ENCODE measurements at places on chromosomes 2 and 18.

DNA sequence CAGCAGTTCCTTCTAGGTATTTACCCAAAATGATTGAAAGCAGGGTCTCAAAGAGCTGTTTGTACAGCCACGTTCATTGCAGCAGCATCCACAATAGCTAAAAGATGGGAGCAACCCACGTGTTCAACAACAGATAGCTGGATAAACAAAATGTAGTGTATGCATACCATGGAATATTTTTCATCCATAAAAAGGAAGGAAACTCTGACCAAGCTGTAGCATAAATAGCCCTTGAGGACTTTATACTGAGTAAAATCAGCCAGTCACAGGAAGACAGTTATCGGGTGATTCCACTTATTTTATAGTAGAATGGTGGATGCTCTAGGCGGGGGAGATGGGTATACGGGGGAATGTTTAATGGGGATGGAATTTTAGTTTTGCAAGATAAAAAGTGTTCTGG, 7.5 kb downstream of the TRAPPC12 start:
- no peak for DNase-seq

DNA sequence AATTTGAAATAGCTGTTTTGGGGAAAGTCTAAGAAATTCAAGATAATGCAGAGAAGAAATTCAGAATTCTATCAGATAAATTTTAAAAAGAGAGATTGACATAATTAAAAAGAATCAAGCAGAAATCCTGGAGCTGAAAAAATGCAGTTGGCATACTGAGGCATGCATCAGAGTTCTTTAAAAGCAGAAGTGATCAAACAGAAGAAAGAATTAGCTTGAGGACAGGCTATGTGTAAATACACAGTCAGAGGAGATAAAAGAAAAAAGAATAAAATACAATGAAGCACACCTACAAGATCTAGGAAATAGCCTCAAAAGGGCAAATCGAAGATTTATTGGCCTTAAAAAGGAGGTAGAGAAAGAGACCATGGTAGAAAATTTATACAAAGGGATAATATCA, 57.1 kb downstream of the CYTIP start:
- no peak for DNase-seq

DNA sequence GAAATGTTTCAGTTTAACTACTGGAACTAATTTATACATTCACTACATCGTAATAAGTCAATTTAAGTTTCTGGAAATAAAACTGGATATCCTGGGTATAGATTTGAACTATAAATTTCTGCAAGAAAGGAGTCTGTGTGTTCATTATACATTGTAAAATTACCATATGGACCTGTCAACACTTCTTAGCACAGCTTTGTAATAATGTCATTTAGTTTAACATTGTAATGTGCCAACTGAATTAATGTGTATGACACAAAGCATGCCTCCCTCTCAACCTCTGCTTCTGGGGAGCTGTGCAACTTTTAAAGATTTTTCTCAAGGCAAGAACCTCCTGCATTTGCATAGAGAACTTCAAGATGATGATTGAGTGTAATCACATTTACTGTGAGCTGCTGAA, 213.7 kb upstream of the GALNT5 start:
- DNase-seq = no peak

- no peak for DNase-seq
Observed at GRCh38 chr2:120204022-120204405, 19.2 kb downstream of the TMEM185B start.

GRCh38 chr18:13456736-13457271, 238.2 kb downstream of the LDLRAD4 start:
- no peak for DNase-seq

GRCh38 chr2:127193967-127194280, 26.2 kb downstream of the CYP27C1 start:
- DNase-seq = no peak

DNA sequence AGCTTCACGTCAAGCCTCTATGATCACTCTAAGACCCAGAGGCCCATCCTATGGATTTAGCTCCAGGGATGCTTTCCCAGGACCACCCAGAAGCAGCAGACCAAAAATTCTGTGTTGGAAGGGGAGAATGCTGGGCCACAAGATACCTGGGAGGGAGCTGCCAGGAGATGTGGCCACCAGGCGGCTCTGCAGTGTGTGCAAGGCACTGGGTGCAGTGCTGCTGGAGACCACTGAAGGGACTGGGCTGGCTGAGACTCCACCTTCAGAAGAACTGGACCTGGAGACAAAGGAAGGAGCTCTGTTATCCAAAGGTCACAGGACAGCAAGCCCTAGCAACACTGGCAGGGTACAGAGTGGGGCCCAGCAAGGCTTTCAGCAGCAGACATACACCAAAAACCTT, 34.0 kb downstream of the KANSL3 start:
- DNase-seq = no peak

DNA sequence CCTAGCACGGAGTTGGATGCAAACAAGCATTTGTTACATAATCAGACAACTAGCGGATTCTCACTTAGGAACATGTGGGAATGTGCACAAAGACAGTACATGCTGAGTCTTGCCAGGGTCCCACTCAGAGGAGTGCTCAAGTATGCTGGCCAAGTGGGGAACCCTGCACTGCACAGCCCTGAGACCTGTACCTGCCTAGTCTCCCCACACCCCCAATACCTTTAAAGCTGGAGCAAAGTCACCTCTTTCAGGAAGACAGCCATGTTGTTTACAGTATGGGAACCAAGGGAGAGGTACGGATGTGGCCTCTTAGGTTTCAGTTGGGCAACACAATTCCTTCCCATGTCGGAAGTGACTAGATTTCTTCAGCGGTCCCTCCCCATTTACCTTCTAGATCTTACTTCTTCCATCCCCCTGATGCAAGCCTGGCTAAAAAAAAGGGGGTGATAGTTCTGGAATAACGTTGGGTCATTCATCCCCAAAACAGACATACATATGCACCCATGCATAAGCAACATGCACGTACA, 10.7 kb downstream of the CXCR1 start:
- no peak for DNase-seq

DNA sequence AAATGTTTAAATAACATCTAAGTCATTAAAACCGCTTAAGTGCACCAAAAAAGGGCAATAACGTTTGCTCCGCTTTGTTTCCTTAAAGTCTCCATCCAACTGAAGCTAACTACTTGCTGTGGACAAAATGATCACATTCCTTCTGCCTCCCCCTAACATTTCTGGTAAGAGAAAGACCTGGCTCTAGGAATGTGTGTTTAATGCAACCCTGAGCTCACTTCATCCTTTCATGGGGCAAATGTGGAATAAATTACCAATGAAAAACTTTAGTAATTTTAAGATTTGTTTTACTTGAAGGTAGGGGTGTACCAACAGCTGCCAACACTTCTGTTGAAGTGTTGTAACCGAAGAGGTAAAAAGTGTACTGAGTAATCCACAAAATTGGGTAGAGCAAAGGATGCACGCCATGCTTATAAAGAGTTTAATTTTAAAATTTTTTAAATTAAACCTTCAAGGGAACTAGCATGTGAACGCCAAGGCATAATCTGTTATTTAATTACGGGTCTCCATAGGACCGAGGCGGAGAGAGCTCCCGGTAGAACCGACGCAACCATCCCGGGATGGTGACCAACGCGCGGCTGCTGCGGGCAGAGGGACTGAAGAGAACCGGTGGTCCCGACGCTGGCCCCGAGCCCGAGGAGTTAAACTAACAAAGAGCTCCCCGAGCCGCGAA, 1.1 kb downstream of the HNRNPLL start:
- DNase-seq = no peak

DNA sequence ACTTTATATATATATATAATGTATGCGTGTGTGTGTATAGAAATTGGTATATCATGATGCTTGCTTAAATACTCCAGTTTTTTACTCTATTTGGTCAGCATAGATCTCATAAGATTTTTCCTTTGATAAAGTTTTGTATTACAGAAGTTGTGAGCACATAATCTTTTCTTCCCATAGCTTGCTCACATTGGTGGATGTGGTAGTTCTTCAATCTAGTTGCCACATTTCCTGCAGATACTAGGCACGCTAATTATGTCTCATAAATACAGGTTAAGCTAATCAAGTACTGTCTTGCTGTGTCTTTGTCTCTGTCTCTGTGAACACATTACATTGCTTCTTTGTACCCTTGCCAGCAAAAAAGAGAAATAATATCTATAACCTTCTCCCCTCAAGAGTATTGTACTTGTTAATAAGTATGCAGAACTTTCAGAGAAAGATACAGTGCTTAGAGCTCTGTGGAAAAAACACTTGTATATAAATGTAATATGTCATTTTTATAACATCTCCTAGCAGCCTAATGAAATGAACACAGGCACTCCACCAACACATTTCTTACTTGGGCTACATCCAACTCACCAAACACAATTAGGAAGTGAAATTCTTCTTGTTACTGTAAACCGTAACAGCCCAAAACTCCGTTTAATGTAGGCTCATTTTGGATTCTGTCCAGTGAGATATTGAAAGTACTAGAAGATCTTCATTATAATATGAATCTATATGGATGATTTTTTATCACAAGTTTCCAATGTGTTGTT, 306.7 kb upstream of the SLC8A1 start:
- DNase-seq = no peak

GRCh38 chr18:3485153-3486149, 35.5 kb downstream of the TGIF1 start:
- DNase-seq = no peak

DNA sequence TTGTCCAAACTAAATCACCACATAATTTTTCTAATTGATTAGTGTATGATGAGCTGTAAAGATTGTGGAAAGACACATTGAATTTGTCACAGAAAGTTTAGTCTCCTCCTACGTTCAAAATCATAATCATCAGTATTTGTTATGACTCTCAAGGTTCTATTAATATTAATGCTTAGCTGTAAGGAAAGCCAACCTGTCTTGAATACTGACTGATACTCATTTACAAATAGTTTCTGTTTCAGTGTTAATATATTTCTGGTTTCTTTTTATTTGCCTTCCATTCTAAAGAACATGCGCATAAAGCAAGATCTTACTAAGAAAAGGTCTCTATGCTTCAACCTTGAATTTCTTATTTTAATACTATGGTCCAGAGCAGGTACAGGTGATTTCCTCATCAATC, 55.1 kb downstream of the CPS1 start:
- DNase-seq = no peak

DNA sequence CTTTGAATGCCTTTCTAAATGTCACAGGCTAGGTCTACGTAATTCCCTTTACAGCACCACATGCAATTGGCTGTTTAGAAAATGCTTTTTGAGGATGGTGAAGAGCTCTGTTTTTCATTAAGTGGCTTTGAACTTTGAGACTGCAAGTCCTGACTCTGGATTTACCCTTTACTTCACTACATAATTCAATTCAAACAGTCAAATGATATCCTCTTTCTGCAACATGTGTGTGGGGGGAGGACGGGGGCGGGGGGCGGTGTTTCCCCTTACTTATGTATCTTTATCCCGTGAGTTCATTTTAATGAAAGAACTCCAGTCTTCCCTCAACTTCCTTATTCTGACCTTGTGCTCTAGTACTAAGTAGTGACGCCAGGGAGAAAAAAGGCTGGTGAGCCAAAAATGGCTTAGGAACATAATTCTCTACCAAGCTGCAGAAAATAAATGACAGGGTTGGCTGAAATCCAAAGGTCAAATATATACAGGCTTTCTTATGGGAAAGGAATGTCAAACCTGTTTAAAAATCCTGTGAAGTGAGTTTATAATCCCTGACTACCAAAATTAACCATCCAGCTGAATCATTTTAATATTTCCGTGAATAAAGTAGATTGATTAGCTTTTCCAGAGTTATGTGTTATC, 119.6 kb downstream of the SLC8A1 start:
- no peak for DNase-seq

DNA sequence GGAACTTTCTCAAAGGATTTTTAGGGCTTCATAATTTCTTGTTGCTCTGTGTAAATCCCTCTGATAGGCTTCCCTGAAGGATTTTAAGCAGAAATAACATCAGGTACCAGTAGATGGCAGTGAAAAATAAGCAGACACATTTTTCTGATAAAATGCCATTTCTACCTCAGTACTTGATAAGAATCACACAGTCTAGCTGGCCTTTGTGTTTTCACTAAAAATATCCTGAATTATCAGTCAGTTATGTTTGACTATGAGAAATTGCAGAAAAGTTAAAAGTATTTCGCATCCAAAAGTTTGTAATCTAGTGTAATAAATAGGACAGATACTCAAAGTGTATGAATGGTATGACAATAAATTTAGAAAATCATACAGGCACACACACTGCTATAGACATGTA, 68.7 kb downstream of the DNAJC10 start:
- no peak for DNase-seq

GRCh38 chr18:75783566-75784281, 356.2 kb upstream of the SMIM21 start:
- no peak for DNase-seq

DNA sequence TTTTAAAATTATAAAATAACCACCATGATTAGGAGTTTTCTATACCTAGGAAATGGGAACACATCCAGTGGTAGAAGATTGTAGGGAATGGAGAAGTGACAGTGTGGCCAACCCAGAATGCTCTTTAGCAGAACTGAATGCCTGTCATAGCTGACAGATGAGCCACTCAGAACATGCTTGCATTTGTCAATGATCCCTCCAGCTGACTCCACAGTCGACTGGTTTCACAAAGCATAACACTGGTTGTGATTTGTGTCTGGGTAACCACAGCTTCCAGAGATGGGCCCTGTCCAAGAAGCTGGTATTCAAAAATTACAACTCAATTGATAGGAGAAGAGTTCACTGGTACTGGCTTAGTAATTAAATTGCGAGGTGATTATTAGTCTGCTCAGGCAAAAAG, 9.0 kb upstream of the CTIF start:
- DNase-seq = no peak

DNA sequence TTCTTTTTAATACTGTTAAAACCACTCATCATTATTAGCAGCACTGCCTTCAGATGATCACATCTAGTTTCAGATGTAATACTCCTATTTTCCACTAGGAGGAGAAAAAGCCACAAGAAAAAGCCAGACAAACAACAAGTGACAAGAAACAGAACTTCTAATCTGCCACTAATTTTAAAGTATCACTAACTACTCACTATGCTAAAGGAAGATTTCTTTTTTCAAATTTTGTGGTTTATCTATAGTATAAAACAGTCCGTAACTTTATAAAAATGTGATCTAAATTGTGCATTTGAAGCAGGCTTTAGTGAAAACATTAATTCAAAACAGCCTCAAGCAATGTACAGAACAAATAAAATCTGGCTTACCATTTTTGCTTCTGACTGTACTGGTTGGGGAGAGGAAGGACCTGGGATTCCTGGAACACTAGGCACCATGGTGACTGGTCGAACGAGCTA, 56.8 kb downstream of the ATF2 start:
- DNase-seq = peak; percentile 61

- DNase-seq = no peak
Observed at GRCh38 chr2:216659276-216659675, 26.1 kb downstream of the IGFBP2 start.

DNA sequence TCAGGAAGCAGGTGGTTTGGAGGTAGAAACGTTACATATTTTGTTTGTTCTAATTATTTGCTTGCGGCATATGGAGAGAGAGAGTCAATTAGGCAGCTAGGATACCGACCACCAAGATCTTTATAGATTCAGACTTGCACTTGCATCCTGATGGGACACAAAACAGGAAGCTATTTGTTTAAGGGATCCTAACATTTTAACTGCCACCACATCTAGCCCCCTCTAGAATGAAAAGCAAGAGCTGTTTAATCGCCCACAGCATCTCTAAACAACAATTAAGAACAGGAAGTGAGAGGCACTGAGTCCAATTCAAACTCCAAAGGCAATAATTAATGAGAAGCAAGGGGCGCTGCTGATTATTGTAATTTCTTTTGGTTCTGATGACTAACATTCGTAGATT, 182.0 kb upstream of the LINC00305 start:
- no peak for DNase-seq

Data from CD4-positive, alpha-beta T cell treated with Interleukin-15 for 4 hours (primary cell).